ENCODE measurements at places on chromosomes 7 and 10. TPM values are rescaled to one million over a fixed set of nuclear protein-coding genes. Genes with fewer than 3 reads are reported as not detected.

- no peak overlapping the region for H3K27ac ChIP-seq
- H3K27me3 ChIP-seq: peaks cover 29% of the 10 kb centered on the region
- H3K4me3 ChIP-seq: no peak overlapping the region
- no peaks in the 10 kb centered on the region for H3K4me1 ChIP-seq
- no peaks in the 10 kb centered on the region for H3K36me3 ChIP-seq
Observed at GRCh38 chr10:124086787-124087671, 6.4 kb downstream of the CHST15 start.

DNA sequence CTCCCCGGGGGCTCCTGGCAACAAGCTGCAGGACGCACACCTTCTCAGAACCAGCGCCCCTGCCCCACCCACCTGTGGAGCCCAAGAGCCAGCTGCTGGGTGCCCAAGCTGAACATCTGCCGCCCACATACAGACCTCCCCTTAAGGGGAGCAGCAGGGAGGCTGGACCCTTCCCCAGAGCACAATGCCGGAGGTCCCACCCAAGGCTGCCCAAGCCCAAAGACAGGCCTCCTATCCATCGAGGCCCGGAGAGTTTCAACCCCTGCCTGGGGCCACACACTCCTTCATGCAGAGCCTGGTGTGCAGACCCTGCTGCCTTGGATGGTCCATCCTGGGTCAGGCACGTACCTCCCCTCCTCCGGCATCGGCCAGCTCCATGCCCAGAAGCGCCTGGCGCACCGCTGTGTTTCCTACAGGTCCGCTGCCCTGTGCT lies 48.7 kb downstream of the VIPR2 start:
- H3K27ac ChIP-seq: no peak overlapping the region
- H3K27me3 ChIP-seq: no peaks in the 10 kb centered on the region
- H3K4me1 ChIP-seq: no peaks in the 10 kb centered on the region
- H3K4me3 ChIP-seq: no peak overlapping the region
- DNase-seq: peak; percentile 6

DNA sequence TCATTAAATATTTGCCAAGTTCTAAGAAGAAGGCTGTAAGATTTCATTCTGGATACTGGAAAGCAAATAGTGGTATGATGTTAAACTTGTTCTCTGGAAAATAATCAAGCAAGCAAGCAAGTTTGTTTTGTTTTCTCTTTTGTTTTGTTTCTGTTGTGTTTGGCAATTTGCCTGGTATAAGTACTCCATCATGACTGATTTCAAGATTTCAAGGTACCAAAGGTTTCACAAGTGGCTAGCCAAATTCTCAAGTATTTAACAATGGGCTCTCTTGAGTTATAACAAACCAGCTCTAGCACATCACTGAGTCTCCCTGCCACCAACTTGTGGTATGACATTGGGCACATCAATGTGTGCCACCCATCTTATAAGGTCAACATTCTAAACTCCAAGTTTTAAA lies 151.7 kb upstream of the IGFBP3 start:
- no peaks in the 10 kb centered on the region for H3K4me1 ChIP-seq
- H3K27me3 ChIP-seq: no peaks in the 10 kb centered on the region
- no peaks in the 10 kb centered on the region for H3K36me3 ChIP-seq
- H3K4me3 ChIP-seq: no peak overlapping the region

DNA sequence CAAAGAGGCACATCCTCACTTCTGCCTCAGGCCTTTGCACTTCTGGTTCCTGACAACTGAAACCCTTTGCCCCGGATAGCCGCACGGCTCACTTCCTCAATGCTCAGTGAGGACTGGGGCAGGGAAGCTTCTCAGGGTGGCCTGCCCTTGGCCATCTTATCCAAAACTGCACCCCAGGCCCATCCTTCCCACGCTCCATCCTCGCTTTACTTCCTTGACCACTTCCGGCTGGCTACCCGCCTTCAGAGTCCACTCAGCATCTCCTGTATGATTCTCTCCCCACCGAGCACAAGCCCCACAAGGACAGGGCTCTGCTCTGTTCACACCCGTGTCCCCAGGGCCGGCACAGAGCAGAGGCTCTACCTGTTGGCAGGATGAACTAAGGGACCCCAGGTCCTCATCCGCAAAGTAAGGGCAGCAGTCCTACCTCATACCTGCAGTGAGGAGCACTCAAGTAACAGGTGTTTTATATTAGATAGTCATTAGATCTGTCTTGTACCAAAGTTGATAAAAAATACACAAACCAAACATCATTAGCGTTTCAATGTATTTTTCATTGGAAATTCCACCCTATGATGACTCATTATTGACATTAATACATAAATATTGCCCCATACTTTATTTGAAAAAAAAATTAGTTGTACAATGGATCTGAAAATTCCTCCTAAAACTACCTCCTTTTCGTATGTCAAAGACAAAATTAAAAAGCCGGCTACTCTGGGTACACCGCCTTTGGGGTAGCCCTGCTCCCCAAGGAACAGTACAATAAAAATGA lies 35.0 kb downstream of the GNA12 start:
- no peak overlapping the region for H3K4me3 ChIP-seq
- DNase-seq: no peak
- no peaks in the 10 kb centered on the region for H3K36me3 ChIP-seq
- H3K4me1 ChIP-seq: peaks cover 5% of the 10 kb centered on the region
- no peaks in the 10 kb centered on the region for H3K27me3 ChIP-seq
- H3K27ac ChIP-seq: no peak overlapping the region

DNA sequence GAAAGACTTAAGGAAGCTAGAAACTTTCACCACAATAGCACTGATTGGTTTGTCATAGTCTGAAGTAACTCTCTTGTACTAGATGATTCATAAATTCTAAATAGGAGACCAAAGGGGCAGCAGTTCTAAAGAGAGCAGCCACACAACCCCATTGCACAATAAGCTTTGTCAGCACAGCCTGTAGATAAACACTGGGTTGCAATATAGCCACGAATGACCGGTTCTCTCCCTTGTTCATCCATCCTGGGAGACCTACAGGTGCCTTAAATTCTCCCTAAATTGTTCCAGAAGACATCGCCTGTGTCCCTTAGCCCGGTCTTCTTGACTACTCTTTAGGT lies 167.0 kb downstream of the SNX13 start:
- H3K4me3 ChIP-seq: no peak overlapping the region
- peaks cover 5% of the 10 kb centered on the region for H3K4me1 ChIP-seq
- no peaks in the 10 kb centered on the region for H3K27me3 ChIP-seq
- no peak for DNase-seq

GRCh38 chr7:129559564-129559963 lies 52.0 kb upstream of the NRF1 start:
- no peak for DNase-seq
- H3K4me1 ChIP-seq: no peaks in the 10 kb centered on the region
- no peak overlapping the region for H3K4me3 ChIP-seq
- no peak overlapping the region for H3K27ac ChIP-seq
- peaks cover 3% of the 10 kb centered on the region for H3K27me3 ChIP-seq

- H3K4me1 ChIP-seq: no peaks in the 10 kb centered on the region
- no peak for DNase-seq
- no peak overlapping the region for H3K27ac ChIP-seq
Observed at GRCh38 chr7:124276005-124276622, 243.2 kb upstream of the TMEM229A start.

DNA sequence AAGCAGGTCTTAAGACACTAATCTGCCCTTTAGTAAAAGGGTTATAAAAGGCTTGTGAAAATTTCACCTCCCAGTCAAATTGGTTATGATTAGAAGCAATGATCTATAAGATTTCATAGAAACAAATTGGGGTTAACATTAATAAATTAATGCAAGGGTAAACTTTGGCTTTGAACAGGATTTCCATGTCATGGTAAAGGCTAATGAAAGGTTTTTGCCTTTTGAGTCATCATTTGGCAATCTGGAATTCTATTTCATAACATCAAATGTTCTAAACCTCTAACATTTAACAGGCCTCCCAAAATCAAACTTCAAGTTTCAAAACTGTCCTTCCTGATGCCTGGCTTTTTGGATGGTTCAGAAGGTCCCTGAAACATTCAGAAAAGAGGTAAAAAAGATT lies 62.4 kb downstream of the COA1 start:
- H3K27ac ChIP-seq: no peak overlapping the region
- H3K4me1 ChIP-seq: peaks cover 74% of the 10 kb centered on the region
- H3K36me3 ChIP-seq: peaks cover 42% of the 10 kb centered on the region
- H3K27me3 ChIP-seq: no peaks in the 10 kb centered on the region
- H3K4me3 ChIP-seq: no peak overlapping the region

DNA sequence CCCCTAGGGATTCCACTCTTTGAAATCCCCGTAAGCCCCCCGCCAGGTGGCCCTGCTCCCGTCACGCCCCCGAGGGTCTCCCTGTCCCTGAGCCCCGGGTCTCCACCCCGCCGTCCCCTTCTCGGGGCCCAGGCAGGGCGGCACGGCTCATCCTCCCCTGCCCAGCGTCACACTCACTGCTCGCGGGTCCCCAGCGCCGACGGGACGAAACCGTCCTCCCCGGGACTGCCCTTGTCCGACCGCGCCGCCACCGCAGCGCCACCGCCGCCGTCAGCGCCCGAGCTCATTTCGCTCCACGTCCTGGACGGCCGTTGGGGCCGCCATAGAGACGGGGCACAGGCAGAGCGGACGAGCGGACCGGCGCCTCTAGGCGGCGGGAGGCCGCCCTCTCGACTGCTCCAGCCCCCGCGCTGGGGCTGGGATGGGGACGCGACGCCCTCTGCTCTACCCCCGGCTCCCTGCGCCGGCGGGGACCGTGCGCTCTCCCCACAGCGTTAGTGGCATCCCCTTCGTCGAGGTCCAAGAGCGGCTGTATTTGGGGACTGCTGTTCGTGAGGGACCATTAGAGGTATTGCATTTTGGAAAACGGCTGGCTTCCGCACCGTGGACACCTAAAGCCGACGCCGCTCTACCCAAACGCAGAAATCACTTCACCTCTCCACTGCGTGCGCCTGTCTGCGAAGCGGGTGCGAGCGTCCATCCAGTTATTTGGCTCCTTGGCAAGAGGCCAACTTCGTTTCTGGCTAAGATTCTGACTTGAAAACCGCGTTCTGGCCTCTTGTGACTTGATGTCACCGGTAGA lies at the start of gene EEF1AKMT2:
Gene EEF1AKMT2, minus strand, starts transcription at position 341 of the 802 bp plus-strand sequence. Its CDS starts 54 bp downstream, at position 287.
- H3K27me3 ChIP-seq: no peaks in the 10 kb centered on the region
- peak within 1 kb of the TSS; percentile 96 for H3K4me3 ChIP-seq

GRCh38 chr7:39691821-39692220 lies 68.4 kb downstream of the RALA start:
- no peak overlapping the region for H3K27ac ChIP-seq
- peaks cover 11% of the 10 kb centered on the region for H3K4me1 ChIP-seq
- H3K4me3 ChIP-seq: no peak overlapping the region

DNA sequence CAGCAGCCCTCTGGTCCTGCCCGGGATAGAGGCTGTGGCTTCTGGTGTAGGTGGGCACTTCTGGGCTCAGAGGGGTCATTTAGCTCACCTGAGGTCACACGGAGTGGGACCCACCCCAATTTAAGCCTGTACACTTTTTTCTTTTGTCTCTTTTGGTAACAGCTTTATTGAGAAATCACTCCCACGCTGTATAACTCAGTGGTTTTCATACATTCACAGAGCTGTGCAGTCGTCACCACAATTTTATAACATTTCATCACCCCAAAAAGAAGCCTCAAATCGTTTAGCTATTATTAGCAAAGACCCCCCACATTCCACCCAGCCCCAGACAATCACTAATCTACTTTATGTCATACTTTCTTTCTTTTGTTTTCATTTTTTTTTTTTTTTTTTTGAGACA lies 62.3 kb downstream of the LHPP start:
- H3K36me3 ChIP-seq: peaks cover 4% of the 10 kb centered on the region
- no peaks in the 10 kb centered on the region for H3K27me3 ChIP-seq
- H3K27ac ChIP-seq: no peak overlapping the region

DNA sequence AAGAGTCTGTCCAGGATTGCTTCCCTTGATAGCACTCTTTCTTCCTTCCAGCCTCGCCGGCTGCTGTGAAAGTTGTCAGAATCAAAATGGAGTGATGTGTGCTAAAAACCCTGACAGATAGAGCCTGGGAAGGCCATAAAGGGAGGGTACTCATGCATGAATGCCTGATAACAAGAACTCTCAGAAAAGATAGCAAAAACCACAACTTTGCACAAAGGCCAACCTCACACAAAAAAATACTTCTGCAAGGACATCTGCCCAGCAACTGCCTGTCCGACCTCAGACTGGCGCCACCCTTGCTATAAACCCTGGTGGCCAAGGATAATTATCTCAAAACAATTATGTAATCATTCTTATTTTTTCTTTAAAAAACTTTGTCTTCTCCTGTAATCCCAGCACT lies 133.2 kb upstream of the SVIL start:
- H3K36me3 ChIP-seq: no peaks in the 10 kb centered on the region
- no peak overlapping the region for H3K4me3 ChIP-seq
- peaks cover 7% of the 10 kb centered on the region for H3K27me3 ChIP-seq
- H3K27ac ChIP-seq: no peak overlapping the region
- peaks cover 4% of the 10 kb centered on the region for H3K4me1 ChIP-seq
- DNase-seq: no peak

Gene SDHAF3
- total RNA-seq: 24.5 TPM

Gene ASL
- total RNA-seq: 26.2 TPM

Gene SLC16A12
- not detected for total RNA-seq

Gene TET1
- total RNA-seq: 0.53 TPM

Gene NUTM2D
- total RNA-seq: 0.62 TPM

Gene GALNT17
- not detected for total RNA-seq

Gene HACD1
- 4.1 TPM for total RNA-seq

Gene FAM13C
- total RNA-seq: not detected

Data from activated CD4-positive, alpha-beta memory T cell treated with anti-CD3 and anti-CD28 coated beads for 36 hours (primary cell).